ENCODE measurements at places on chromosomes 3 and 15.

DNA sequence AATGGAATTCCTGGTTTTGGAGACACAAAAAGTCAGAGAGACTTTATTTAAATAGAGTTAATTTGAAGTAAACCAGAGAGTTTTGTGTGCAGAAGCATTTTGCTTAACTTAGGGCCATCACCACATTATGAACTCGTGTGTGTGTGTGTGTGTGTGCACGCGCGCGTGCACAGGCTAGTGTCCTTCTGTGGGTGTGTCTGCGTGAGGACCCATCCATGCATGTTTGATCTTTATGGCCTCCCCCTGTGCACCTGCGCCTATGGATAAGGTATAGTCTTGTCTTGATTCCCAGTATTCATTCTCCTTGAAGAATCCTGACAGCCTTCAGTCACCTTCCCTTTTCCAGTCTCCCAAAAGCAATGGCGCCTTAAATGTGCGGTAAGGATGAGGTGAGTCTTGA lies 26.0 kb downstream of the MUC20 start:
- DNase-seq: no peak

DNA sequence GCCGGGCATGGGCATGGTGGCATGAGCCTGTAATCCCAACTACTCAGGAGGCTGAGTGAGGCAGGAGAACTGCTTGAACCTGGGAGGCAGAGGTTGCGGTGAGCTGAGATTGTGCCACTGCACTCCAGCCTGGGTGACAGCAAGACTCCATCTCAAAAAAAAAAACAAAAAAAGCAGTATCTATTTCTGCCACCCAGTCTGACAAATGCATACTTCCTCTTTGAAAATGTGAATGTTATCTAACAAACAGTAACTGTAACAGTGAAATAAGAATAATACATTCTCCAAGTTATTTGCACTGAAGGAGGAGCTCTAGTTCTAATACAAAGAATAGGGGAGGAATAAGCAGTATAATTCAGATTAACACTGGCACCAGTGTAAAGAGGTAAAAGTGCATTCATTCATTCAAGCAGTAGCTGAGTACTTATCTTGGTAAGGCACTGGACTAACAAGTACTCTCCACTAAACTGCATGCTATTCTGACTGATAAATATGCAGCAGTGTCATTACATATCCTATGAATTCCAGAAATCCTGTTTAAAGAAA lies 12.9 kb downstream of the VPS13C start:
- DNase-seq: no peak

- DNase-seq: no peak
These were observed 48.0 kb upstream of the C15orf39 start for GRCh38 chr15:75153565-75154276.

GRCh38 chr3:53222183-53222901 lies 33.5 kb downstream of the TKT start:
- DNase-seq: no peak

GRCh38 chr3:44584646-44585501 lies at the start of gene ZNF660:
Gene ZNF660 (plus strand): TSS chr3:44584964. CDS start chr3:44594194, 9,230 bp downstream.
- DNase-seq: no peak

DNA sequence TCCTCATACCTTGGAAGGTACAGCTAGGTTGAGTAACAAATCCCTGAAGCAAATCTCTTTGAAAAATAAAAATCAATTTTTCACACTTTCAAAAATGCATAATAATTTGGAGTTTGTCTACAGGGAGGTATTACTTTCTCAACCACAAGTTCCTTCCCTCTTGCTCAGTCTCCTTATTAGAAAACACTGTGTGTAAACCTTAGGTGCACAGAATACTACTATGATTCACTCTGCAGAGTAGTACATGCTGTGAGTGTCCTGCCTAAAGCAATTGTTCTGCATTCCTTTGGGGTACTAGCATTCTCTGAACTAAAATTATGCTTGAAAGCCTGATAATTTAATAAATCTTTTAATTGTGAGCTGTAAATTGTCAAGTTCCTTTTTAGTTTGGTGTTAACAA lies 115.9 kb upstream of the EPHA3 start:
- no peak for DNase-seq

GRCh38 chr3:126923895-126924294 lies 59.0 kb upstream of the PLXNA1 start:
- no peak for DNase-seq

DNA sequence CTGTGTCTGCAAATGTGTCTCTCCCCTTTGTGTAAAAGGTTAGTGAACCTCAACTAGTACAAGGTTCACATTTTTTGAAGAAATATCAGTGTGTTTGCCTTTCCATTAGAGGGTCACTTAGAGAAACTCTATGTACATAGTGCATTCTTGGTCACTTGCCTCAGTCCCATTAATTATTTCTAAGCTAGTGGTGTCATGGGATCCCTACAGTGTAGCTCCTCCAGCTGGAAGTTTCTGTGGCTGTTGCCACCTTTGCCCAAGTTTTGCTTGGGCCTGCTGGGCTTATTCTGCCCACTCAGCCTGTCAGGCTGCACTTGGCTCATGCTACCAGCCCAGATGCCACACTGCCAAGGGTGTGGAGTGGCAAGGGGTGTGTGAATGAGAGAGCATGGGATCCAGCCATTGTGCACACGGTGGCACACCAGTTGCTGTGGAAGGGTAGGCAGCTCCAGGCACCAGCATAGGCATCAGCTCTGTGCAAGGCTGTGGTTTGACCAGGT lies 161.7 kb downstream of the ARPP21 start:
- no peak for DNase-seq

GRCh38 chr3:111768571-111769100 lies 90.4 kb upstream of the PHLDB2 start:
- DNase-seq: no peak

DNA sequence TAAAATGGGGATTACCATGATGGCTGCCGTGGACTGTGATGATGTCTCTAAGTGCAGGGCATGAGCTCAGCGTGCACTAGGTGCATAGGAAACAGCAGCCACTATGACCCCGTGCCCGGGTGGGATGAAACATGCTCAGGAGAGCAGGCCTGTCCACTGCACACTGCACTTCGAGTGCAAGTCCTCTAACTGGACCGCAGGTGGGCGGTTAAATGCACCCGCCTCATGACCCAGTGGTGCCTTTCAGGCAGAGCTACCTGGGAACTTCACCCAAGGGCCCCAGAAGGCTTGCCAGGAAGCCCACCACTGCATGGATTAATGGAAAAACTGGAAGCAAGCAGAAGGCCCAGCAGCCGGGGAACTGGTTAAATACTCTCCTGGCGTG lies 34.0 kb downstream of the PRKCD start:
- DNase-seq: no peak

DNA sequence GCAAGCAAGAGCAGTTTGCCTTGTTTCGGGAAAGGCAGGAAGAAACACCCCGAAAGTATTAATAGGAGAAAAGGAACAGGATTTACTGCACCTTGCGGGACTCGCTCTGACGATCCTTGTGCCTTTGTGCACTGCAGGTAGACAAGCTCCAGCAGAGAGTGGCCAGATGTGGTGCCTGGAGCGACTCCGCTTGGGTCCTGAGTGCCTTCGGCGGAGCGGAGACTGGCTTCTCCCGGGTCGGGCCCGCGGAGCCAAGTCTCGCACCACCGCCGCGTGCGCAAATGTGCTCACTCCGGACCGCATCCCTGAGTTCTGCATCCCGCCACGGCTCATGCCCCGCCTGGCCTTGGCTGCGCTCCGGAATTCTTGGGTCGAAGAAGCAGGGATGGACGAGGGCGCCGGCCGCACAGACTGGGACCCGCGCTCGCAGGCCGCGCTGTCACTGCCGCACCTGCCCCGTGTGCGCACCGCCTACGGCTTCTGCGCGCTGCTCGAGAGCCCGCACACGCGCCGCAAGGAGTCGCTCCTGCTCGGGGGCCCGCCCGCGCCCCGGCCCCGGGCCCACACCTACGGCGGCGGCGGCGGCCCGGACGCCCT lies 769 bp downstream of the C2CD4A start:
- no peak for DNase-seq

DNA sequence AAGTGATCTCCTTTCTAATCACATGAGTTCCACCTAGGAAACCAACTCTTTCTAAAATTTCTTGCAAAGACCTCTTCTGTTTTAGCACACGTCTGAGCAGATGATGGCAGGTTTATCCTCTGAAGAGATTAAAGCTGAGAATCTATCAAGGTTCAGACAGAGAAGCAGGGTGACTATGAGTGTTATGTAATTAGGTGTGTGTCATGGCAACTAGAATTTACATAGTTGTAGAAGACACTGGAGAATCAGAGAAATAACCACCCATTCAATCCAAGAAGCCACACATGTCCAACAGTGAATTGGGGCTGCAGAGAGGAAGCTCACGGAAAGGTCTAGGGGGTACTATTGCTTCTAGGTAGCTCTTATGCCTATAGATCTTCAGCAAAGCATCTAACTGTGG lies 600.5 kb downstream of the PYDC2 start:
- DNase-seq: no peak

DNA sequence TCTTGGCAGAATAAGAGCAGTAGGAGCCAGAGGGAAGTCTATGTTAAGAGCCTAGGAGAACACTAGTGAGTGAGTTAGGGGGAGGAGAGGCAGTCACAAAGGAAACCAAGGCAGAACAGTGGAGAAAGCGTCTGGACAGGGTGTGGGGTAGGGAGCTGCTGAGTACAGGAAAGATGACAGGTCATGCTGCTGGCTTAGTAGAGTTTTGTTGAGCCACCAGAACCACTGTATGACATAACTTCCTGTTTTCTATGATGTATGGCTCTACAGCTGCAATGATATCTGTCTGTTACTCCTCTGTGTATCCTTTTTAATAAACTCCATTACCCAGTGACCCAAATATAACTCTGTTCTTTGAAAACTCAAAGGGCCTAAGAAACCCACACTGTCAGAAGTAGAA lies 10.6 kb upstream of the STT3B start:
- no peak for DNase-seq

DNA sequence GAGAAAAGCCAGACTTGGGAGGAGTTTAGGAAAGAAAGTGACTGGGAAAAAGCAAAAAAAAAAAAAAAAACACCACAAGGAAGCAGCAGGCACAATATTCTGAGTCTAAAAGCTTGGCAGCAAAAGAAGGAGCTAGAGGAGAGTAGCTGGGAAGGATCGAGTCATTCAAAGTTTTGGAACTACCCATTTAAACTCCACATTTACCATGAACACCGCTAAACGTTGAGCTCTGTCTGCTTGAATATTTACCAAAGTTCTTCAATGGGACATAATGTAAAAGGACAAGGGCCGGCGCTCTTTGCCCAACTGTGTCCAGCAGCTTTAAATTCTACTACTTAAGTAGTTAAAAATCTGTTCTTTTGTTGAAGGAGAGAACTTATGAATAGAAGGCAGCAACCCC lies 481.9 kb downstream of the FOXP1 start:
- no peak for DNase-seq

GRCh38 chr15:50857763-50858162 lies 50.7 kb upstream of the AP4E1 start:
- DNase-seq: no peak

DNA sequence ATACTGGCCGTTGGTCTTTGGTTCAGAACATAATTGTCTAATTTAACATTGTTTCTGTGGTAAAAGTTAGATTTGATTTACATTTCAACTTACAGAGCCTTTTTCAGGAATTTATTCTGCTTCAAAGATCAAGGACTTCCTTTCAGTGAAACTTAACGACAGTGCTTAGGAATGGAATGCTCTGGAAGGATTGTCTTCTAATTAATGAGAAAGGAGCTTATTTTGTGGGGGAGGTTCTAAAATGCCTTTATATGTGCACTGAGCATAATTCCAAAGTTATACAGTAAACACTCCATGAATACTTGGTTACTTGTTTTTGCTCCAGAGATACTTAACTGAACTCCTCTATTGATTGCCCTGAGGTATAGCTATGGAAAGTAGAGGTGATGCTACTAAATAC lies 75.7 kb downstream of the CACNA1D start:
- DNase-seq: no peak

DNA sequence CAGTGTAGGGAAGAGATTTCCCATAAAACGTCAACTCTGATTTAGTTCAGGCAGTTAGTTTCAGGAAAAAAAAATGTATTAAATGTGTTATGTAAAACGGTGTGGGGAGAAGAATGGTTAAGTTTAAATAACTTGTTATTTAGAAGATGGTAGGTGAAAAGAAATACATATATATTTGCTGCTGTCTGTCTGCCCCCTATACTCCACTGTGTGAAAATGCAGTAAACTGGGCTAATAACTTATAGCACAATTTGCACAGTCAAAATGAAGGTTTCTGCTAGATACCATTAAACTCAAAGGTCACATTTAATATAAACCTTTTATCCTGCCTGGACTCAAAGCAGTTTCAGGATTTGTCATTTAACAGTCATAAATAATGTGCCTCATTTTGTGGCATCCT lies 515.0 kb downstream of the FGF12 start:
- no peak for DNase-seq

DNA sequence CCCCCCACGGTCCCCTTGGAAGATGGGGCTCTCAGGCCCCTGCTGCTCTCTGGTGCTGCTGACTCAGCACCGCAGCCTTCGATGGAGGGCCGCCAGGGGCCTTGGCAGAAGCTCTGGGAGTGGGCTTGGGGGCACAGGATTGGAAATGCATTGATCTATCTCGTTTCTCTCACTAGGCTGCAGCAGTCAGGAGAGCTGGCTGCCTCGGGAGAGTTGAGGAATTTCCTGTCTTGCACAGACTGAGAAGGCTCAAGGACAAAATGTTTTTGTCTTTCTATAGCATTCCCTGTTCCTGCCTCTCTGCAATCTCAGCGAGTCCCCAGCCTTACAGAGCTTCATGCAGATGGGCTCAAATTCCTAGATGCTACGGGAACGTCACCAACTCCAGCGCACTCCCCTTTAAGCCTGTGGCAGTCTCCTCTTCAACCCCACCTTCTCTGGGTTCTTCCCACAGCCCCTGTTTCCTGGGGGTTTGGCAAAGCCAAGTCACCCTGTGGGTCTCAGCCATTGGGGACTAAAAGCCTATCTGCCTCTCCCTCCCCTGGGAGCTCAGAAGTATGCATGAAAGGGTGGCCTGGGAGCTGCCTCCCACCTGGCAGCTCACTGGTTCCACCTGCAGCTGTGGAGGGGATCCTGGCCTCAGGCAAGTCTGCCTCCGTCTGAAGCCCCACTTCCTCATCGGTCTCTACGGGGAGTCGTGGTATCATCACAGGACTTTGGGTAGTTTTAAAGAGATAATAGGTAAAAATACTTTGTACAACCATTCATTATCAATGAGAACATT lies 127.4 kb upstream of the HACD2 start:
- DNase-seq: no peak

GRCh38 chr3:166499636-166500035 lies 662.4 kb upstream of the BCHE start:
- DNase-seq: no peak

DNA sequence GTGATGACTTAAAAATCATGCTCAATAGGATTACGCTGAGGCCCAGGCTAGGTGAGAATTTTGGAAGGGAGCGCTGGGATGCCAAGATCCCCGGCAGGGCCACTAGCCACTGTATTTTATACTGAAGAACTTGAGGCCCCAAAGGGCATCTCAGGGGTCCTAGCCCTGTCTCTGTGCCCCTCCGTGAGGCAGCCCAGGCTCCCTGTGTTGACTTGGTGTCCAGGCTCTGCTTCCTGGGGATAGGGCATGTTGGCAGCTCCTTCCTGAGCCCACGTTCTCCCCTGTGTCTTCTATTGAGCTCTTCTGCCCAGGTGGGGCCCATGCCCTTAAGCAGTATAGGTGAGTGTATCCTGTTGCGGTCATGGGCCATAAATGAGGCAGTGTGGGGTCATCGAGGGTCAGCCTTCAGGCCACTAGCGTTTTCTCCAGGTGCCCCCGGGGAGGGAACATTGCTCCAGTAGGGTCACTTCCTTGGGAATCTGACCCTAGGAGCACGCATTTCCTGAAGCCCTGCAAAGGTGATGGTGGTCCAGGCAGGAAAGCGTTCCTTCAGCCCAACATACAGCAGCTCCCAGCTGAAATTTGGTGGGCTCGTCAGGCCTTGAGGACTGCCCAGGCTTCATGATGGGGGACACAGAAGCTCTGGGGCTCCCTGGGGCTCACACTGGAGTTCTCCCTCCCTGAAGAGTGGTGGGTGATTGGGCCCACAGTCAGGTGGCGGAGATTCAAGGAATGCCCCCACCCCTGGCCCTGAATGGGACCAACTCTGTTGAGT lies 189.4 kb downstream of the UBE3A start:
- DNase-seq: no peak

Measured in cortex of kidney (tissue), 1 donor.